ENCODE measurements at places on chromosomes 12 and 14.

DNA sequence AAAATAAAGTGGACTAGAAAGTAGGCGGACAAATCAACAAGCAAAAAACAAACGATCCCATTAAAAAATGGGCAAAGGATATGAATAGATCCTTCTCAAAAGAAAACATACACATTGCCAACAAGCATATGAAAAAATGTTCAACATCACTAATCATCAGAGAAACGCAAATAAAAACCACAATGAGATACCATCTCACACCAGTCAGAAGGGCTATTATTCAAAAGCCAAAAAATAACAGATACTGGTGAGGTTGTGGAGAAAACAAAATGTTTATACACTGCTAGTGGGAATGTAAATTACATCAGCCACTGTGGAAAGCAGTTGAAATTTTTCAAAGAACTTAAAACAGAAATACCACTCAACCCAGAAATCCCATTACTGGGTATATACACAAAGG is 70.3 kb downstream of the RPS6KA5 start:
- DNase-seq = no peak

DNA sequence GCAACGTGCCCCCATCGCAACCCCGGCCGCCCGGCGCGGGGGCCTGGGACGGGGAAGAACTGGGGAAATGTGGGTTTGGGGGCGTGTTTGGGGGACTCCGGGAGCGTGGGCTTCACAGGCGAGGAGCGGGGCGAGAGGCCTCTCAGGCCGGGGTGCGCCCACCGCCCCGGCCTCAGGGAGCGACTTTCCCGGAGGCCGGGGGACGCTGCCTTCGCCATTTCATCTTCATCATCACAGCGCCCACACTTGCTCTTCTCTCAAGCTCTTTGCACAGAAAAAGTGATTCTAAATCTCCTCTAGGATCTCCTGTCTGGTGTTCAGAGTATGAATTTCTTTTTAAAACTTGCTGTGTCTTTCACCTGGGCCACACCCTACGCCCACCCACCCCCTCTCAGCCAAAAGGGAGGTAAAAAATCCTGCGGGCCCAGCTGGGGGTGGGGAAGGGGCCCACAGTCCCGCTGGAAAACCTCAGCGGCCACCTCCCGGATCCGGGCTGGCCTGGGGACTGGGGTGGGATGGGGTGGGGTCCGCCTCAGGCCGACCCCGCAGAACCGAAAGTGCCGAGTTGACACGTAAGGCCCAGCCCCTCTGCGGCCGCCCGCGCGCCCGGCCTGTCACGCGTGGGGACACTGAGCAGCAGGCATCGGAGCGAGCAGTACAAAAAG is 7.4 kb downstream of the CDKN1B start:
- no peak for DNase-seq

- DNase-seq = no peak
These were observed 914 bp upstream of the GARIN2 start for GRCh38 chr14:67188326-67188725.

DNA sequence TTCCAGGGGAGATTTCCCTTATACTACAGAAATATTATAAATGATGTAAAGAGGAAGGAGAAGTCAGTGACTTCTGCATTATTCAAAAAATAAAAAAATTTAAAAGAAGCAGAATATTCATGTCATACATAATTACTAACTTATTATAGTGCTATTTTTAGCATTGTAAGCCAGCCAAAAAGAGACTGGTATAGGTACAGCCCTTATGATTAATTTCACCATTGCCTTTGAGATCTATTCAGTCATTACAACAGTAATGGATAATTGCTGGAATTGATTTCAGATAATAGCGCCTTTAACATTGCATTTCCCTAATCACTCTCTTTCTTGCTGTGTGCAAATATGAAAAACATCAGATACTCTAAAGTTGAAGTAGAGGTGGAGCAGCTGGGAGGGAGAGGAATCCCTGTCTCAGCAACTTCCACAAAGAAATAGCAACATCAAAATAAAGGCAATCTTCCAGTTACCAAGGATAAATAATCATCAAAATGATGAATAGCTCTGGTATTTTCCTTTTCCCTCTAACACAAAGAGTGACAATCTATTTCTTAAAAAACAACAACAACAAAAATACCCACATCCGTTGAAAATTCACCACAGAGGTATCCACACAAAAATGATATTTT is 71.8 kb upstream of the OVCH1 start:
- no peak for DNase-seq

DNA sequence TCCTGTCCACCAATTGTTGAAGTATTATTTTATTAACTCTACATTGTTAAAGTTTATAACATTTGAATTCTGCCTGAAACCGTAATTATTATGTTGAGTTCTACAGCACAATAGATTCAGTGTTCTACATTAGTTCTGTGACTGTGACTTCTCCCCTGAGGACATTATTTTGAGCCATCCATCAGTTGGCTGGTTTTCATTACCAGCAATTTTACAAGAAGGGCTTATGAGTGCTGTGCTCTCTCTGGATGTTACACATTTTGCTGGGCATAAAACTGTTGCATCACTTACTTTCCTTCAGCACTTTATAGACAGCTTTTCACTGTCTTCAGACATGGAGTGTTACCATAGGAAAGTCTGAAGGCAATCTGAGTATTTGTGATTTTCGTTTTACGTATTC is 118.2 kb upstream of the KITLG start:
- no peak for DNase-seq

DNA sequence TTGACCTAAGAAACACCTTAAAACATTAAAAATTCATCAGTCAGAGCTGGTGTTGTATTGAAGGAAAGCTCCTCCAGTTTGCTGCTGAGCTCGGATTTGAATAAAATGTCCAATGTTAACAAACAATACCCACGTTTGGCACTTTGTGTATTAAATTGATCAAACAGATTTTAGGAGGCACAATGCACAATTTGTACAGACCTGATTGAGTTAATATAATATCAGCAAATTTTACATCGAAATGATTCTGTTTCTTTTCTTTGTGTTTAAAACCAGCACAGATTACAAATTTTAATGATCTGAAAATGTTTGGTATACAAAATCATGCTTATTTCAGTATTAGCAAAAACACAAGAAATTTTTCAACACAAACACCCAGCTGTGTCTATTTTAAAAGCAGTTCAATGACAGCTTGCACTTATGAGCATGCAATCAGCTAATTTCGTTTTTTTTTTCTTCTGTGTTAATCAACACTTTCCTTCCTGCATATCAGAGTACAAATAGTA is 2.8 kb upstream of the FOXG1 start:
- DNase-seq = no peak

- DNase-seq = no peak
These were observed 74.7 kb downstream of the PIWIL1 start for GRCh38 chr12:130412384-130412783.

GRCh38 chr14:94748667-94749347 is 21.1 kb downstream of the GSC start:
- DNase-seq = no peak

GRCh38 chr14:70140614-70141013 is 48.1 kb downstream of the SLC8A3 start:
- no peak for DNase-seq

DNA sequence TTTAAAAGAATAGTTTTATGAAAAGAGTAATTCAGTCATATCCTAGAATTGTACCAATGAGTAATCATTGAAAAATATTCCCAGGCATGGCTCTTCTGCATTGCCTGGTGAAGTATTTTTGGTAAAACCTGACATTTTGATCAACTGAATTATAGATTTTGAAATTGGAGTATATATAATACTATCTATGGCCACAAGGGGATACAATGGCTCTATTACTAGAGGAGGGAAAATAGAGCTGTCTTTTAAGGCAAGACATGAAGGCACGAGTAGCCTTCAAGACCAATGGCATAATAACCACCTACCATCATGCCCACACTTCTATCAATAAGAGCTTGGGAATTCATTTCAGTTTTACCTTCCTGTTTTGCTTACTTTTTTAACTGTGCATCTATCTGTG is 1241.4 kb upstream of the TMEM132C start:
- DNase-seq = no peak

GRCh38 chr14:22887260-22887989 is 4.4 kb downstream of the REM2 start:
- DNase-seq = peak; percentile 10

DNA sequence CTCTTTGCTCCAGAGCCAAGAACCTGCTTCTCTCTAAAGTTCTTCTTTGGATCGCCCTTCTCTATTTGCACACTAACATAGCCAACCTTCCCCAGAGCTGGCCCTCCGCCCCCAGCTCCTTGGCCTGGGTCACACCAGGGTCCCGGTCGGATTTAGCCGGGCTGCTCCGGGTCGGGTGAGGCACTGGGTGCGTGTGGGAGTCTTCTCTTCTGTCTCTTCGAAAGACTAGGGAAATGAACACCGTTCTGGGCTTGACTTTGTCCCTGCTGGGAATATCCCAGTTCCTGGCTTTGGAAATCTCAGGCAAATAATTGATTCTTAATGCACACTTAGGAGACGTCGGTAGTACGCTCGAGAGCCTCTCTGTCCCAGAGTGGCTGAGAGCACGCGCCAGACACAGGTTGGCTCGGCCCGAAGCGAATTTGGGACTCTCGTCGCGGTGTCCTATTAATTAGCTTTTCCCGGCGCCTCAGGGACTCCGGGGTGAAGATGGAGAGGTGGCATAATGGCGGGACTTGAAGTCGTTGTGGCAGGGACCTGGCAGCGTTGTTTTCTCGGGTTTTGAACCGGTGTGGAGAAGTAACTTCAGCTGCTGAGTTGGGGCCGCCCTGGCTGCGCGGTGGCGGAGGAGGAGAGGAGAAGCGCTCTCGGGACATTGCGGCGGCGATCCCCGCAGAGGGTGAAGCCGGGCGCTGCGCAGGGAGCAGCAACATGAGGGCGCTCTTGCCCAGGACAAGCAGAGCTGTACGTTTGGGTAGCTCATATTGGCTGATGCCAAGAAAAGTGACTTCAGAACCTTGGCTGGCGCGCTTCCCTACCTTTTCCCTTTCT is 7.5 kb downstream of the FOXG1 start:
- no peak for DNase-seq

DNA sequence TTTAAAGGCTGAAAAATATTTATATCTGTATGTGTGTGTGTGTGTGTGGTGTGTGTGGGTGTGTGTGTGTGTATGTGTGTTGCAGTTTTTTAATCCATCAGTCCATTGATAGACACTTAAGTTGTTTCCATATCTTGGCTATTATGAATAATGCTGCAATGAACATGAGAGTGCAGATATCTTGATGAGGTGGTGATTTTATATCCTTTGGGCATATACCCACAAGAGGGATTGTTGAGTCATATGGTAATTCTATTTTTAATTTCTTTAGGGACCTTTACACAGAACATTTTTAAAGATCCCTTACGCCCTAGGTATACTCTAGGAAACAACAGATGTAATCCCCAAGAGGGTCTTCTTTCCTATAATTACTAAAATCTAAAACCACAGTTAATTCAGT is 154.5 kb upstream of the CLEC14A start:
- no peak for DNase-seq

DNA sequence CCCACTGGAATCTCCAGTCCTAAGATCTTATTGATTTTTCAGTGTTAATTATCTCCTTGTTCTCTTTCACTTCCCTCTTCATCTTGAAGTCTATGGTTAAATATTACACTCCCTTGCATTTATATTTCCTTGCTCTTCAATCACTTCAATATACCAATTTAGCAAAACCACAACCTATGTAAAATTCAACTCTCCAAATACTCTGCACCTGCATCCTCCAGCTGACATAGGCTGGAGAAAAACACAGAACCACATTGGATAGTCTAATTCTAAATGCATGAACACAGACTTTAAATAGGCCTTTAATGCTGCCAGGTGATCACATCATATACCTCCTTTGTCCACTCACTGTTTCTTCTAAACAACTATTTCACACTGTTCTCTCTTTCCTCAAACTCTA is 253.8 kb upstream of the GARIN6 start:
- DNase-seq = no peak

DNA sequence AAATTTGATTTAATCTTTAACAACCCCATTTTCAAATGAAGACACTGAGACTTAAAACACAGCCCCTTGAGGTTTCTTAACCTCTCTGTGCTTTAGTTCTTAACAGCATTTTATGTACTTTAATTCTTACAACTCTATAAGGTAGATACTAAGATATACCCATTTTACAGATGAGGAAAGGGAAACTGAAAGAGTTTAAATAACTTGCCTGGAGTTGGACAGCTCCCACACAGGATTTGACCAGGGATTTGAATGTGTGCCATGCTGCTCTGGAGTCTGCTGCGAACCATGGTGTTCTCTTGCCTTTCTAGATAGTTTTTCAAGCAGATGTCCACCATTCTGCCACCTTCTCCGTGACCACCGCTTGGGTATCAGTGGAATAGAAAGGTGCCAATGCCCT is 28.2 kb downstream of the RNFT2 start:
- DNase-seq = no peak

DNA sequence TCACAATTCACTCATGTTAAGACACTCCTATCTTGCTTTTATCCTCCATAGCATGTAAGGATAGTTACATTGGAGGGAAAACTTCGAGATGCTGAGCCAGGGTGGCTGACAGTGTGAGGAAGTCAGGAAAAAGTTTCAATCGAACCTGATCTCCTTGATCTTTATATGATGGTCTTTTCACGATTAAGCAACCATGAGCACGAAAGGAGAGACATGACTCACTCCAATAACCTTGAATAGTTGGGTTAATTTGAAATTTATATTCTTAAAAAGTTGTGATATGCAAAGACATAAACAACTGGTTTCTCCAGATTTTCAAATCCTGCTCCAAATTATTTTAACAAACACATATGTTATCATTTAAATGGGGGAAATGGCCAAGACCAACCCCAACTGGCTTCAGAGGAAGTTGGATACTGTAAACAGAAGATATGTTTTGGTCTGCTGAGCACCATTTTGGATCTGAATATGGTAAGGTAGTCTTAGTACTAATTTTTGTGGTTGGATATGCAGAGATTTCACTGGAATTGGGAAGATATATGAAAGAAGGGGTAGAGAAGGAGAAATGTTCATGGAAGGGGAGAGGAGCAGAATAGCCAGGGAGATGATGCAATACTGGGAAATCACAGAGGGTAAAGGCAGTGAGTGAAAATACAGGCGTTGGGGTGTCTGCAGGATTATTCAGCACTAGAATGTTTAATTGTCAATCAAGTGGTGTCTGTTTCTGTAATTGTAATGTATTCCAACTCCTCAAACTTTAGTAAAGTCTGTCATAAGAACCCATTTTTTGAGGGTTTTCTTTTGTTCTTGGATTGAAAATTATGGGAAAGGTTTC is 185.2 kb upstream of the SLC38A2 start:
- DNase-seq = no peak

- DNase-seq = no peak
These were observed 6.0 kb downstream of the ZBTB39 start for GRCh38 chr12:57000393-57000792.

- no peak for DNase-seq
These were observed 94.4 kb downstream of the CRACR2A start for GRCh38 chr12:3658327-3659163.
